ENCODE measurements at places on chromosomes 2 and 18. TPM values are rescaled to one million over a fixed set of nuclear protein-coding genes. Genes with fewer than 3 reads are reported as not detected.

DNA sequence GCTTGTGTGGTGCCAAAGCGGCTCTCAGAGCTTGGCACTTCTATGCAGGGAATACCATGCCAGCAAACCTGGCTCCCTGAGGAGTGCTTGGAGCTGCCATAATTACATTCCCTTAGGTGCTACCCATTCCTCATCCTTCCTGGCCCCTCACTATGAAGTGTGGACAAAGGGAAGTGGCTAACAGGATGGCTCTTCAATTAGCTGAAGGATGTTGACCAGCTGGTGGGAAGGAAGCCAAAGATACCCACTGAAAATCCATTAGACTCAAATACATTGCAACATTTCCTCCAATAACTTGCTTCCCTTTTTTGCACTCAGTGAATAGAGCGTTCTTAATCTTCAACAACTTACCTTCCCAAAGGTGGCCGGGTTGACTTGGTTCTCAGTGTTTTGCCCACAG lies 8.5 kb downstream of the RFX8 start:
- no peak for DNase-seq

- DNase-seq = no peak
Measured at GRCh38 chr2:205139822-205140463, 542.4 kb upstream of the NRP2 start.

GRCh38 chr2:61456070-61456745 lies 14.7 kb downstream of the USP34 start:
- no peak for DNase-seq

DNA sequence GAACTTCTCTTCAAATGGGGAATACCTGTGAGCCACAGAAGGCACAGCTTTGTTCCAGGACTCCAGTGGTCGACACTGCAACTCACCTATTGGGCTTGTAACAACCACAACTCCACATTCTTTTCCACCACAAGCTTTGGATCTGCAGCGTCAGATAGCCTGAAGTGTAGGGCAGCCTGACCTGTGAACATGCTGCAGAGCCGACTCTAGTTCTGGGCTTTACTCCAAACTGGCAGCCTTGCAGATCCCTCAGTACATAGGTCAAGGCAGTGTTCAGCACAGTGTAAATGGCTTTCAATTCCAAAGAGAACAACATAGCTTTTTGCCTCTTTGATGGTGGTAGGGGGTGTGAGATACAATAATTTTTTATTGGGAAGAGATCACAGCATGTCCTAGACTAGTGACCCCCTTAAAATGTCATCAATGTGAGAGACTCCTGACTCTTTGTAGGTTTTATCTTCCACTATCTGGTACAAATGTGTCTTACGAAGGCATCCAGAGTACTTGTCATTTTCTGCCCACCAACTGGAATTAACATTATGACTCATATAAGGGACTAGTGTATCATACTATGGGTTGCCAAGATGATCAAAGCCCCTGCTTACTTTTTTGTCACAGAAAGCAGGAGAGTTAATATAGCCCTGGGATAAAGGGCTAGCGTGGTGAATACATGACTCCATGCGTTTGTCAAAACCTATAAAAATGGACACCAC lies 149.8 kb downstream of the COPS8 start:
- no peak for DNase-seq

GRCh38 chr18:50819027-50819727 lies 639 bp downstream of the MRO start:
- no peak for DNase-seq

DNA sequence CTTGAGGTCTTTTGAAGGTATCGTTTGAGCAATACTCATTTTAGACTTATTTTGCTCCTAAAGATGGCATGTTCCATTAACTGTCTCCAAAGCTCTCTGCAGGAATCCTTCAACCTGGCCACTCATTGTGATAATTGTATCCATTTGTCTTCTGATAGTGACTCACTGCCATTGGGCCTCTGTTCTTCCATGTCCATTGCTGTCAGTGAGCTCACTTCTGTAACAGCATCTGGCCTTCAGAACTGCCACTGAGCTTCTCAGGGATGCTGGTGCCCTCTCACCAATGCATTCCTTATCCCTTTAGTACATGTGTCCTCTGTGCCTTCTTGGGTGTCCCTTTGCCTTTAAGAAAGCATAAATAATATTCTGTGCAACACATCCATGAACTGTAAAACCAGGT lies 71.6 kb downstream of the MREG start:
- no peak for DNase-seq

The FAP gene
- not detected for total RNA-seq
